ENCODE measurements at places on chromosomes 12 and 14.

GRCh38 chr12:47123730-47124129, 44.0 kb upstream of the AMIGO2 start:
- DNase-seq = no peak

GRCh38 chr12:112543751-112544150, 125.0 kb downstream of the PTPN11 start:
- no peak for DNase-seq

GRCh38 chr14:51462182-51462581, 189.5 kb upstream of the FRMD6 start:
- no peak for DNase-seq

GRCh38 chr14:60153991-60154390, 11.2 kb downstream of the DHRS7 start:
- DNase-seq = no peak

- no peak for DNase-seq
Measured at GRCh38 chr12:96221391-96221790, 27.2 kb downstream of the ELK3 start.

DNA sequence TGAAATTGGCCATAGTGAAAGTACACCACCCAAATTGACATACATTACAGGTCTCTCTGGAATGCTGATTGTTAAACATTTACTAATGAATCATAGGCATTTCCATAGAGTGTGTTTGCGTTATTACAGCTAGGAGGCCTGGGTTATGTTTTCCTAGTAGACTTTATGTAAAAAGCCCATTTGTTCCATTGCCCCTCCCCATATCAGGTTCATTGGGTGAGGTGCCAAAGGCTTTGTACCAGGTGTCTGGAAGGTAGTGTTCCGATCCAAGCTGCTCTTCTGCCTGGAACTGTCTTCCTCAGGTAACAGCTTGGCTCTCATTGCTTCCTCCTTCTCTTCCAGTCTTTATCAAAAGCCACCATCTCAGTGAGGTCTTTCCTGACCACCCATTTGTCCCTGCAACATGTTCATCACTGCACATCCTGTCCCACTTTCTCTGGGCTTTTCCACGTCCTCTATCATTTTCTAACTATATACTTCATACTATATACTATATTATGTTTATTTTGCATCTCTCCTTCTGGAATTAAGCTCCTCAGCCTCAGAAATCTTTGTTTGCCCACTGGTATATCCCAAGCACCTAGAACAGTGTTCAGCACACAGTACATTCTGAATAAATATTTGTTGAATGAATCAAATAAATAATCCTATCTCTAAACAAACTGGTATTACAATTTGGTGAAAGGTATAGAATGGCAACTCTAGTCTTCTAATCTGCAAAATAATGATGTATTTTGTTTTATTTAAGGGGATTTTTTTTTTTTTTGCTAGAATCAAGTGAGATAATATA, 252.3 kb downstream of the KTN1 start:
- DNase-seq = no peak

GRCh38 chr14:103031956-103032355, 25.4 kb downstream of the CDC42BPB start:
- no peak for DNase-seq

DNA sequence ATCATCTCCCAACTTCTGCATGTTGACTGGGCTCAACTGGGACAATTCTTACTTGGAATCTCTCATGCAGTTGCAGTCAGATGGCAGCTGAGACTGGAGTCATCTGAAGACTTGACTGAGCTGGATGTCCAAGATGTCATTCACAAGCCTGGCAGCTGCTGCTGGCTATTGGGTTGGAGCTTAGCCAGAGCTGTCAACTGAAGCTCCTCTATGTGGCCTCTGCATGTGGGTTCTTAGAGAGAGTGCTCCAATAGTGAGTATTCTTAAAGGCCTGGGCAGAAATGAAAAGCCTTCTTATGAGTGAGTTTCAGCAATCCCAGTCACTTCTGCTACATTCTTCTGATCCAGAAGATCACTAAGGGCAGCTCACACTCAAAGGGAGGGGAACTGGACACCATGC, 440.9 kb downstream of the LRIG3 start:
- DNase-seq = no peak

DNA sequence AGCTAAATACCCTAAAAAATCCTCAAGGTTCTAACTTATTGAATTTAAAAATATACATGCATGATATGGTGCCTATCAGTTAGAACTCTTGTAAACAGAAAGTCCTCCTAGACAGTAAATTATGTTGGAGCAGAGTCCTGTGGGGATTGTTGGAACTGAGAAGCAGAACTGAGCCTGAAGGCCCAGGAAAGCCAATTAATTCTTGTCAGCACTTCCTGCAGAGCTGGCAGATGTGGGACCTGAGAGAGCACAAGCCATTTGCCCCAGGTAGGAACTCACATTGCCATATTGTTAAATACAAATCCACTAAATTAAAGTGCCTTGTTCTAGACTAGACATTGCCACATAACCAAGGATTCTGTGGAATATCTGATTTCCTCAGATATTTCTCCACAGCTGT, 117.1 kb downstream of the RTN1 start:
- DNase-seq = no peak

GRCh38 chr12:10721651-10722501, 1.2 kb downstream of the YBX3 start:
- DNase-seq = peak; percentile 34

DNA sequence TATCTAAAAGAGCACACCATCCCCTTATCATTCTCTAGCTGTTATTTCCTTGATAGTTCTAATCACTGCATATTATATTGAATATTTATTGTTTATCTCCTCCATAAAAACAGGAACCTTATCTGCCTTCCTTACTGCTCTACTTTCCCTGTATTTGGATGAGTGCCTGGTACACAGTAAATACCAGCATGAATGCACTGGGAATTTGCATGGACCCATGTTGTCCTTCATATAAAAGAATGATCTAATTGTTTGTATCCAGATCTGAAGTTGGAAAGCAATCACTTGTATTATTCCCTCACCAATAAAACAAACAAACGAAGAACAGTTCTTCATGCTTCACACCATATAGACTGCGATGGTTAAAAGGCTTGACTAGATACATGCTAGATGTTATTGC, 15.3 kb upstream of the CNOT2 start:
- DNase-seq = no peak

GRCh38 chr12:94126067-94126466, 22.3 kb upstream of the PLXNC1 start:
- no peak for DNase-seq

- DNase-seq = no peak
Measured at GRCh38 chr12:133227281-133227852, 8.3 kb downstream of the ANHX start.

DNA sequence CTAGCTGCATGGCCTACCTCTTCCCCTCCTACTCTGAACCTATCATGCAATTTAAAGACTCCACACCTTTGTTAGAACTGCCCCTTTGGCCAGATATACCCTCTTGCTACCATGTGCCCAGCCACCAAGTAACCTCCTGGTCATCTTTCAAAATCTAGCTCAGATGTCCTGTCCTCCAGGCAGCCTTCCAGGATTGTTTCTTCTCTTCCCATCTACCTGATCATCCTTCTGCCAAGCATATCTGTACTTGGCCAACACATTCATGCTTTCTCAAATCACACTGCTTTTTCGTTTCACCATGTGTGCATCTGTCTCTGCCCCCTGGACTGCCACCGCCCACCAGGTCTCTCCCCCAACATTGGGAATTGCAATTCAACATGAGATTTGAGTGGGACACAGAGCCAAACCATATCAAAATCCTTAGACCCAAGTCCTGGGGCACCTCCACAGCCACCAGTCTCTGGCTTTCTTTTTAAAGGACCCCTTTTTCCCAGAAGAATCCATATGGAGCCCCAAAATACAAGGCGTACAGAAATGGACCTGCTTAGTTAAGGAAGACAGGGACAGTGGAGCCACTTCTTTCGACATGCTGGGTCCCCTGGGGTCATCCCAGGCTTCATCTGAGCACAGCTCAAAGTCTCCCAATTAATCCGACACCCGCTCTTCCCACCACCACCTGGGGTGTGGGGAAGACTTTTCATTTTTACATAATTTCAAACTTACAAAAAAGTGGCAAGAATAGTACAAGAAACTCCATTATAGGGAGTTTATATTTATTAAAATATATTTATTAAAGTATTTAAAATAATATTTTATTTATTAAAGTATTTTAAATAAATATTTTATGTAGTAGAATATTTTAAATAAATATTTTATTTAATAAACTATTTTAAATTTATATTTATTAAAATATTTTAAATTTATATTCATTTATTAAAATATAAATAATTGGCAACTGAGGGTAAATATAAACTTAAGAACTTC, 7.9 kb upstream of the CMKLR1 start:
- DNase-seq = no peak

- DNase-seq = no peak
Measured at GRCh38 chr14:69087061-69087461, 65.9 kb downstream of the DCAF5 start.

DNA sequence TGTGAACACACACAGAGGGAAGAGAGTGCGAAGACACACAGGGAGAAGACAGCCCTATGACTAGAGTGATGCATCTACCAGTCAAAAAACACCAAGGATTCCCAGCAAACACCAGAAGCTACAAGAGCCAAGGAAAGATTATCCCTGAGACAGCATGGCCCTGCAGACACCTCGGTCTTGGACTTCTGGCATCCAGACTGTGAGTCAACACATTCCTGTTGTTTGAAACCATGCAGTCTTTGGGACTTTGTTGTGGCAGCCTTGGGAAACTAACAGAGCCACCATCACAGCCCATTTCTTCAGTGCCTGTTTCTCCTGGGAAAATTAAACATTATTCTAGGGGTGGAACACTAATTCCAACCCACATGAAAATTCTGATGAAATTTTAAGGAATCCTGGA, 220.6 kb downstream of the GXYLT1 start:
- DNase-seq = no peak

DNA sequence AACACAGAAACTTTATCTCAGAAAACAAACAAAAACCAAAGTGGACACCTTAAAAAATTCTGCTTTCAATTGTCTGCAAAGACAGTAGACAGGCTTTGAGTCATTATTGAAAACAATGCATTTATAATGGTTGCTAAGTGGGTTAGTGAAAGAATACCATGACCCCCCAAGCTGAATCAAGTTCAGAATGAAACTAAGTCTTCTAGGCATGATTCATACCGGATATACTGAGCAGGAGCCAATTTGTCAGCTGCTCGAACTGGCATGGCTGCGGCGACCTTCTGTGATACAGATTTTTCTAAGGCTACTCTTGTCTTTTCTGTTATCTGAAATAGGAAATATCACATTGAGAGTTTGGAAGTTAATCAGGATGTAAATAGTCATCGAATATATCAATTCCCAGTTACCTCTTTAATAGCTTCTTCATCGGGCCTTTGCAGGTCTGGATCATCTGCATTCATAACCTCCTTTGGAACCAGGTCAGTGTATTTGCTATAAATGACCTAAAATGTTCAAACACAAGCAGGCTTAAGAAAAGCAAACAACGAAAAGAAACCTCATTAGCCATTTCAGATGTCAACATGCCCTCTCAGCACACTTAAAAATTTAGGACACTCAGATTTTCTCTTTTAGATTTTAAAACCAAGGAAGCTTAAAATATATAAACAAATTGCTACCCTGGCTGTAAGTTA, 22.3 kb downstream of the SNW1 start:
- no peak for DNase-seq

GRCh38 chr12:2341871-2342270, 289.1 kb downstream of the CACNA1C start:
- no peak for DNase-seq

DNA sequence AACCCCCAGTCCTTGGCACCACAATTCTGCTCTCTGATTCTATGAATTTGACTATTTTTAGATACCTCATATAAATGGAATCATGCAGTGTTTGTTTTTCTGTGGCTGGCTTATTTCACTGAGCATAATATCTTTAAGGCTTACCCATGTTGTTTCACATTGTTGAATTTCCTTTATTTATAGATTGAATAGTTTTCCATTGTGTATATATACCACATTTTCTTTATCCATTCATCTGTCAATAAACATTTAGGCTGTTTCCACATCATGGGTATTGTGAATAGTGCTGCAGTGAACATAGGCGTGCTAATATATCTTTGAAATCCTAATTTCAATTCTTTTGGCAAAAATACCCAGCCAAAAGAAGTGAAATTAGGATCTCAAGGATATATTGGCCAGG, 126.7 kb upstream of the SLC38A2 start:
- no peak for DNase-seq

GRCh38 chr12:59895166-59895775, 299.4 kb downstream of the SLC16A7 start:
- DNase-seq = no peak

DNA sequence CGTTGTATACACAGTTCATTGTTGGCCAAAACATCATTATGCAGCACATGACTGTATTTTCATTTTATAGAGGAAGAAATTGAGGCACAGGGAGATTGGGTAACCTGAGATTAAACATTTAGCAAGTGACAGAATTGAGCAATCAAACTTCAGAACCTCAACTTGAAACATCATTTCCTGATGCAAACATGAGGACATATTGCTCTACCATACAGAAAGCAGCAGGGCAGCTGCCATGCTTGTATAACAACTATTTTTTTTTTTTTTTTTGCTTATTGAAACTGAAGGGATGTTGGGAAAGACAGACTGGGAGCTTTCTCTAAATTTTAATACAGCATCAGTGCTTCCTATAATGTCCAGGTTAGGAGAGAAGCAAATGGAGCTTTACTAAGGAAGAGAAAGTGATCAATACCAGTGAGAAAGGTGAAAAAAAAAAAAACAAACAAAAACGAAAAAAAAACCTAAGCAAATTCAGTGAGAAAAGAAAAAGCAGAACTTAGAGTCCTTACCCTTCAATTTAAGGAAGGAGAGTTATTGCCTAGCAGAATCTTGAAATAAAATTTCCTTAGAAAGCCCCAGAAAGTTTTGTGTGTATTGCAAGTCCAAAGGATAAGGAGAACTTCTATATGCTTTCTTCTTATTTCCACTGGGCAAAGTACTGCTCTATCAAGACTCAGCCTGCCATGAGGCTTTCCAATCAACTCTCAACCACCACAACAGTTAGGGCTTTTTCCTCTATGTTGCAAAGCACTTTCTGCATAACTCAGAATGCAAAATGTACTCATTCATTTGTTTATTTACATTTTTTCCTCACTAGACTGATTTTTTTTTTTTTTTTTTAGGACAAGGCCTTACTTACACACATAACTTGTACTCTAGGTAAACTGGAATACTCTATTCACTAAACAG, 21.6 kb downstream of the BTG1 start:
- no peak for DNase-seq

- no peak for DNase-seq
Measured at GRCh38 chr14:92121207-92121669, 268 bp downstream of the NDUFB1 start.

DNA sequence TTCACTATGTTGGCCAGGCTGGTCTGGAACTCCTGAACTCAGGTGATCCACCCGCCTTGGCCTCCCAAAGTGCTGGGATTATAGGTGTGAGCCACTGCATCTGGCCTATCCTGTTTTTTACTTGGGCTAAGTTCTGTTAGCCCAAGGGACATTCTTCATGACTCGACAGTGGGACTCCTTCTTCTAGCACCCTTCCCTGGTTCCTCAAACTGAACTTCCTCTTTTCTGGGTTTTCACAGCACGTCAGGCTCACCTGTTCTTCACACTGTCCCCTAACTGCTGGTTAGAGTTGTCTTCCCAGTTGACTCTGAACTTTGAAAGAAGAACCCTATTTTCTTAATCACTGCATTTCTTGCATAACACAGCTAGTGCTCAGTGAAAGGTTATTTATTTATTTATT, 22.5 kb downstream of the CABP1 start:
- no peak for DNase-seq

- no peak for DNase-seq
Measured at GRCh38 chr12:70736351-70737133, 99.3 kb upstream of the PTPRB start.

All from effector CD4-positive, alpha-beta T cell (primary cell).